ENCODE measurements at places on chromosomes 16 and 17.

GRCh38 chr16:58421529-58421928, 29.3 kb downstream of the GINS3 start:
- peak; percentile 53 for DNase-seq

DNA sequence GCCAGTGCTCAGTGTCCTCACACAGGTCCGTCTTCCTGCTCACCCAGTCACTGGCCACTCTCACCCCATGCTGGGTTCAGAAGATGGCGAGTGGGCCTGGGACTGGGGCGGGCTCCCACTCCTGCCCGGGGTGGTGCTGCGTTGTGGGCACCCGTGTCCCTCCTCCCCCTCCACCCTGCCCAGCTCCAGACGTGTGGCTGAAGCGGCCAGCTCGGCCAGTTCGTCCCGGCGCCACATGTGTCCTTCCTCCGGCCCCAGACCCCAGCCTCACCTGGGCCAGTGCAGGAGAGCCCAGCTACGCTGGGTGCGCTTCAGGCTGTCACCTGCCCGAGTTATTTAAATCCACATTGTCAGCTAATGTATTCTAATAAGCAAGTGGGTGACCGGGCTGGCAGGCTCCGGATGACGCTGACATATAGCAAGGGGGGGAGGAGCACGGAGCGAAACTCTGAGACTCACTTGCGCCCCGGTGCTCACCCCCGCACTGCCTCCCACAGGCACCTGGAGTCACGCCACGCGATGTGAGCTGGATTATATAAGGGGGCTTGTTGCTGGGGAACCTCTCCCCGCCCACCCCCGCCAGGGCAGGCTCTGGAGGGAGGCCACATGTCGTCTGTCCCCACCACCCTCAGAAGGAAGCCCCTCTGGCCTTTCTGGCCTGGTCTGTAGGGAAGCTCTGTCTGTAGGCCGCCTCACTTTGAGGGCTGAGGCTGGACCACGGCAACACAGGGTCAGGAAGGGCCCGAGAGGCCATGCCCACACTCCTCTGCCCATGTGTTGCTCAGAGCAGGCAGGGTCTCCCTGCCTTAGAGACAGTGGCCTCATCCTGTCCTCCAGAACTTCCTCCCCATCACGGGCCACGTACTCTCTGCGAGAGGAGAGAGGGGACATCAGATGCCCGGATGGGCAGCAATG, 7.1 kb upstream of the BAIAP2 start:
- no peak for DNase-seq

DNA sequence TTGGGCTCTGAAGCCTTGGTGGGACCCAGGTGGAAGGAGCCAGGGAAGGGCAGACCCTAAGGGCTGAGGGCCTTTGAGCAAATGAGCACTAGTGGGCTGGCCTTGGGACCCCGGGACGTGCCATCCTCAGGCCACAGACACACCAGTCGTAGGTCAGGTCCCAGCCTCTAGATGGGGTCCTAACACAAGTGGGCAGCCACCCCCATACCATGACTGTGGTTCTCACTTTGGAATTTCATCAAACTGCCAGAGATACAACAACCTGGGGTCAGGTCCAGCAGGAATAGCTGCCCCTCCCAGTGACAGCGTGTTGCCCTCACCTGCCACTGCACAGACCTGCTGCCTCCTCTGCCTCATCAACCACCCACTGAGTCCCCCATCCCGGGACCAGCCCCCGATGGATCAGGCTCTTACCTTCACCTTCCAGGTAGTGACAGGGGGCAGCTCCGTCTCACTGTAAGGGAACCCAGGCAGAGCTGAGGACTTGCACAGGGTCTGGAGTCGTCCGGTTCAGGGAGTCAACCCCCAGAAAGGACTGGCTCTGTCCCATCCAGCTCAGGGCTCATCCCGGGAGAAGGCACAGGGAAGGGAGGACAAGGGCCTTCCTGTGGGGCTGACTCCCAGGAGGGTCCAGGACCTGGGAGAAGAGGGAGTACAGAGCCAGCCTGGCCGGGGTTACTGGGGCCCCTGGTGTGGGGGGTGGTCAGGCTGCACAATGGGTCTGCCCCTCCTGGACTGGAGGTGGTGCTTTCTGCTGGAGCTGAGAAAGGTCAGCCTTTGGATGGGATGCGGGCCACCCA, 40.0 kb downstream of the LGALS9 start:
- no peak for DNase-seq

- DNase-seq: peak; percentile 86
Observed at GRCh38 chr17:3796110-3796821, 4.7 kb downstream of the ITGAE start.

DNA sequence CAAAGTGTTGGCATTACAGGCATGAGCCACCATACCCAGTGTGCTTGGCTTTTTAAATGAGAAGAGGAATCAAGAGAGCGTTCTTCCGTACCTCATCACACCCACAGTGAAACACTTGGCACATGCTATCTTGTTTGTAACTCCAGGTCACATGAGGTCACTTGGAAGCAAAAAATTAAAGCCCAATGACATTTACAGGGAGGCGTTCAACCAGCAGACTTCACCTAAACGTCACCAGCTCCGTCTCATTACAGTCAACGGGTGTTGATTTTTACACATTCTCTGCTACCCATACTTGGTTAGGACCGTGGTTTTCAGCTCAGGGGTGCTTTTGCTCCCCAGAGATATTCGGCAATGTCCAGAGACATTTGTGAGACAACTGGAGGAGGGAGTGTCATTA, 127.0 kb downstream of the XYLT1 start:
- no peak for DNase-seq

DNA sequence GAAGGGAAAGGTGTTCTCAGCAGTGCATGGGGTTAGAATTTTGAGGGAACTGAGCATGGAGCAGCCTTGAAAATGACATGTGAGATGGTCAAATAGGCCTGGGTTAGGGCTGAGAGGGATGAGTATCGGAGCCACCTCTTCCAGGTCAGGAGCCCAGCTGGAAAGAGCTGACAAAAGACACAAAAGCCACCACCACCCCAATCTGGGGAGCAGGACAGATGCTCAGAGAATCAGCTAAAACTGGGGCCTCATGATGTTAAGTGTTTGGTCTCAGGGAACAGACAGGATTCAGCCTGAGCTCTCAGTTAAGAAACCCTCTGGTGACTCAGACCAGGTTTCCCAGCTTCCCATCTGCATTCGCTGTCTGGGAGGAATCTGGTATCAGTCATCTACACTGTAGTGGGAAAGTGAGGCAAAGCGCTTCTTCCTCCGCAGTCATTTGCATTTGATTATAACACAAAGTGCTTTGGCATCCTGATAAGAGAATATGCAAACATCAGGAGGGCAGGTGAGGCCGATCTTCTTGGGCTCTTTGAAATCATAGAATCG, 2.6 kb downstream of the WNT9B start:
- DNase-seq: no peak

DNA sequence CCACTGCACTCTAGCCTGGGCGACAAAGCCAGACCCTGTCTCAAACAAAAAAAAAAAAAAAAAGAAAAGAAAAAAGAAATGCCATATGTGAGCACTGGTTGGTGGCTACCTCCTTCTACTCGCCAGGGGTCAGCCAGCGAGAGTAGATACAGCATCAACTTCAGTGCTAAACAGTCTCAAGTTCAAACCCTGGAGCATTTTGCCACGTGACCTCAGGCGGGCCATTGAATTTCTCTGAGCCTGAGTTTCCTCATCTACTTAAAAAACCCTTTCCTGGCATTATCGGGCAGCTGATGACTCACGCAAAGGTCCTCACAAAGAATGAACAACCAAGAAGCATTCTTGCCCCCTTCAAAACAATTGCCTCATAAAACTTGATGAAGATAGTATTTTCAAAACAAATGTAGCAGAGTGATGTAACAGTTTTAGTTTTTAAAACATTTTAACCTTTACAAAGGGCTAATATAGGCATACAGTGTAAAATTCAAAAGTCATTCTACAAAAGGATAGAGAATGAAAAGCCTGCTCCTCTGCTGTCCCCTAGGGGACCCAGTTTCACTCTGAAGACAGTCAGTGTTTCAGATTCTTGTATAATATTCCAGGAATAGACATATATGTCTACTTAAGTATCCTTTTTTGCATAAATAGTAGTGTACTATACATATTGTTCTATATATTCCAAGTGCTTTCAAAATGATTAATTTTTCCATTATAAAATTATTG, 28.4 kb downstream of the DNAH2 start:
- DNase-seq: peak; percentile 56

DNA sequence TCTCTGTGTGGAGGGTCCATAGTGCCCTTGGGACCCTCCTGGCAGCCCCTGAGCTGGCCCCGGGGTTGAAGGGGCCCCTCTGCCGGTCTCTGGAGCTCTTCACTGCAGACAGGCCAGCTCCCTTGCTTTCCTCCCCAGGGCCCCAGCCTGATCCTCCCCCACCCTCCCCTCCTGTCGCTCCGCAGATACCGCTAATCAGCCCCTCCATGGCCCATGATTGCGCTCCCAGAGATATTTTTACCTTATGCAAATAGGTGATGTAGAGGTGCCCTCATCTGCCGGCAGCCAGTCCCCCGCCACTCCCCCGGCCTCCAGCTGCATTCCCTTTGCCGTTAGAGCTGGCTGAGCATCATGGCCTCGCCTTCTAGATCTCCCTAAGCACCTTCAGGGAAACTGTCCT, 9.2 kb downstream of the MMP15 start:
- DNase-seq: no peak

DNA sequence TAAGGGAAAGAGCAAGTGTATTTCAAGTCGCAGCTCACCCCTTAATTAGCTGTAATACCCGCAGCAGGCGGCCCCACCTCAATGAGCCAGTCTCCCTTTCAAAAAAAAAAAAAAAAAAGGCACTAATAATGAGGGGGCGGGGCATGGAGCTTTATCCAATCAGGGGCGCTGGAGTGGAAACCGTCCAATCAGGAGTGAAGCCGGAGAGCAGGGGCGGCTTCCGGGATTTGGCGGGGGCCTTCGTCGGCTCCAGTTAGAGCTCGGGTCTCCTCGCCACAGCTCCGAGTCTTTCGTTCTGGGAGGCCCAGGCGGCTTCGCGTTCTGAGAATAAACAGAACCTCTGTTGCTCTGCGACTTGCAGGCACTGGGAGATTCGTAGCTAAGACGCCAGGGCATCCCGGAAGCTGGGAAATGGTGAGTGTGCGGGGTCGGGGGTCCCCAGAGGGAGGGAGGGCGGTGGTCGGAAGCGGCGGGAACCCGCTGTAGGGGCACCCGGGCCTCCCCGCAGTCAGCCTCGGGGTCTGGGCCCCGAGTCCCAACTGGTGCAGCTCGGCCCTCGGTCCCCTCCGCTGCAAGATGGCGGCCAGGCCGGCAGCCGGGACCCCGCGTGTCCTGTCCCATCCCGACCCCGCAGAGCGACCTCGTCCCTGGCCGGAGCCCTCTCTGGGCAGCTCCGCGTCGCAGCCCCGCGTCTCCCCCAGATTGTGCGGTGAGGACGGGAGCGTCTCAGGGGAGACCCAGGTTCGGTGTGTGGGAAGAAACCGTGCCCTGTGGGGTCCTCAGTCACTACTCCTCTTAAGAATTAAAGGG, at the start of gene ZNF267:
ZNF267 (plus strand) TSS at position 252 of the 810 bp plus-strand sequence; CDS start at position 412, 160 bp downstream.
- peak; percentile 73 for DNase-seq

- DNase-seq: no peak
Observed at GRCh38 chr17:5531085-5531418, 44.7 kb downstream of the MIS12 start.

DNA sequence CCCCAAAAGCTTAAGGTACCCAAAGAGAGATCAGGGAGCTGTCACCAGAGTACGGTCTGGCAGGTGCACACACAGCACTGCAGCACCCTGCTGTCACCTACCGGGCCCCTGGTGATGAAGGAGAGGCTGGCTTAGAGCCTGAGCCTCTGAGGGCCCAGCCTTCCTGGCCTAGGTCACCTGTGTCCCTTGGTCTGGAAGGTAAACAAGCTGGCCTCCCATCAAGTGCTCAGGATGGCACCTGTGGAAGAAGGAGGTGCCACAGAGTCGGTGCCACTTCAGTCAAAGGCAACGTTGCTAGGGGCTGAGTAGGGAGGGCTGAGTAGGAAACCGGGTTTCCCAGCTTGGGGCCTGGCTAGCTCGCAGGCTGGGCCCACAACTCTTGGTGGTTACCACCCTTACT, 70.7 kb downstream of the COG7 start:
- DNase-seq: no peak

DNA sequence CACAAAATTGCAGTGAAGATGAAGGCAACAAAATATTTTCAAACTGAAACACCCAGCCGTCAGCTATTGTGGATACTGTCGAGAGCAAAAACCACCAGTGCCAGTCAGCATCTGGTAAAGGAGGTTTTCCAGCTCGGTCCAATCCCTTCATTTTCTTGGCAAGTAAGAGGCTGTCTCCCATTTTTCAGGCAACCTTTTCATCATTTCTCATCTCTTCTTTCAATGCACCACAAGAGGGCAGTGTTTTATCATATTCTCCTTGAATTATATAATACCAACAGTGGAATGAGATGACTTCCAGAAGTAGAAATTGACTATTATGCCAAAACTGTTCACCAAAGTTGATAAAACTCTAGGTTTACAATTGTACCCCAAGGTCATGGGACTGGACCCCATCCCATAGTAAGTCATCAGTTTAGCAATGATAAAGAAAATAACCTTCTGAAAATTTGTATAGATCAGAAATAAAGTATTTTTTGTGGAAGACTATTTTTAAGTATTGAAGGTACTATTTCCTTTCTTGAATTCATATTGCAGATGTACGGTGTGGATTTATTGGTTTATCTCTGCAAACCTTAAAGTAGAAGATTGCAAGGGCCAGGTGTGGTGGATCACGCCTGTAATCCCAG, 16.8 kb downstream of the NQO1 start:
- DNase-seq: peak; percentile 60

DNA sequence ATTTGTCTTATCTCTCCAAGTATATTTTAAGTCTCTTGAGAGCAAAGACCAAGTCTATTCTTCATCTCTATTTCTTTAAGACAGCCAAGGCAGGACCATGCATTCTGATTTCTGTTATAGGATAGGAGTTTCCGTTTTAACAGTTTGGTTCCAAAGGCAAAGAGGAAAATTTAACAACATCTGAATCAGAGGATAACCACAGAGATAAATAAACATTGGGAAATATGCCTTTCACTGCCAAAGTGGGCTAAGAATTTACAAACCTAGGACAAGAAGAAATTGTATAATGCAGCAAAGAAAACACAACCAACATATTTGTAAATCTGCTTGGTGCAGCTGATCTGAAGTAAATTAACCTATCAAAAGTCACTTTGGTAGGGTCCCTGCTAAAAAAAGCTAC, 37.7 kb downstream of the USP32 start:
- no peak for DNase-seq

- peak; percentile 36 for DNase-seq
Observed at GRCh38 chr17:78140169-78141051, 5.8 kb upstream of the C17orf99 start.

DNA sequence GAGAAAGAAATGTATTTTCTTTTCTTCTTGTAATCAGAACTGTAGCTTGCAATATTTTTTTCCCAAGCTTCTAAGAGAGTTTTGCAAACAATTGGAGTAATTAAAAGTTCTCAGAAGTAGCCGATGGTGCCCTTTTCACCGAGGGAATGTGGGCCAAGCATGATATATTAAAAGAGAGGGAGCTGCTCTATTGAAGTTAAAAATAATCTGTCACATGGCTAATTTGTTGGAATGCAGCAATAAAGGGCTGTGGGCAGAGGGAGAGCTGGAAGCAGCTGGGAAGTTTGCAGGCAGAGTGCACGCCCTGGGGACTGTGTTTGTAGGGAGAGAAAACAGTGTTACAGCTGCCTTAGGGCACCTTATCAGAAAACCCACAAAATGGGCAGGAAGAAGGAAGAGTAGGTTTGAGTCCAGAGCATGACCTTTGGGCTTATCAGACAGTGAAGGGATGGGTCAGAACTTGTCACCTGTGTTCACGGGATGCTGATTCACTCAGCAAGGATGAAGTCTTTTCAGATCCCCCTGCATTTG, 18.5 kb upstream of the TERF2 start:
- DNase-seq: no peak
